Mesothelial cell of epicardium (in vitro differentiated cells): ENCODE measurements at places on chromosomes 2 and 18. TPM values are rescaled to one million over a fixed set of nuclear protein-coding genes. Genes with fewer than 3 reads are reported as not detected.

DNA sequence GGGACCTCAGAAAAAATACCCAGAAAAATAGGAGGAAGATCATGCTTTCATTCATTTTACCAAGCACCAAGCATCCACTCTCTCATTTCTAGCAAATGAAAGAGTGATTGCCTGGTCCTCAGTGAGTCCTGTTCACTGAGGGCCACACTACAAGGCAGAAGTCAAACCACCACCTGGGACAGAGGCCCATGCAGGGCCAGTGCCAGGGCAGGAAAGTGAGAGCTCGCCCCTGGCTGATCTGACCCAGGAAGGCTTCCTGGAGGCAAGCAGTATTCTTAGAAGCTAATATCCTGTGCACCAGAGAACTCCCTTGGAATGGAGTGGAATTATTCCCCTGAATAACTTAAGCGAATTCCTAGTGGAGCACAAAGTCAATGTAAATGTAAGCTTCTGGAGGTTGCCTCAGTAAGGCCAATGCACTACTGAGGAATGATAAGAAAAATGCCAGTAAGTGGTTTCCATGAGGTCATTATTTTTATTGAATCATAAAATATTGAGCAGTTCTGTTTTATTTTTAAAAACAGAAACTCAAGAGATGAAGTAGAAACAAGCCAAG lies 191.6 kb upstream of the ID2 start:
- peak overlapping the region; percentile 11 for H3K27ac ChIP-seq
- no peak for DNase-seq
- peaks cover 68% of the 10 kb centered on the region for H3K4me1 ChIP-seq
- no peaks in the 10 kb centered on the region for H3K27me3 ChIP-seq
- H3K36me3 ChIP-seq = no peaks in the 10 kb centered on the region

Gene ABCB11
- 0.02 to 0.18 TPM (median 0.07 TPM) in 3 replicates for total RNA-seq

GRCh38 chr2:134441153-134441863 lies 187.4 kb downstream of the MGAT5 start:
- H3K4me3 ChIP-seq = no peak overlapping the region
- no peak for DNase-seq
- H3K27ac ChIP-seq = no peak overlapping the region
- peaks cover 11% of the 10 kb centered on the region for H3K36me3 ChIP-seq
- no peaks in the 10 kb centered on the region for H3K27me3 ChIP-seq

Gene CDH19
- total RNA-seq = not detected in 3 replicates

- no peak overlapping the region for H3K27ac ChIP-seq
- no peaks in the 10 kb centered on the region for H3K36me3 ChIP-seq
- no peak overlapping the region for H3K4me3 ChIP-seq
- no peak for DNase-seq
Observed at GRCh38 chr2:437180-437579, 149.3 kb upstream of the ALKAL2 start.
